ENCODE measurements at places on chromosomes 16 and 17.

DNA sequence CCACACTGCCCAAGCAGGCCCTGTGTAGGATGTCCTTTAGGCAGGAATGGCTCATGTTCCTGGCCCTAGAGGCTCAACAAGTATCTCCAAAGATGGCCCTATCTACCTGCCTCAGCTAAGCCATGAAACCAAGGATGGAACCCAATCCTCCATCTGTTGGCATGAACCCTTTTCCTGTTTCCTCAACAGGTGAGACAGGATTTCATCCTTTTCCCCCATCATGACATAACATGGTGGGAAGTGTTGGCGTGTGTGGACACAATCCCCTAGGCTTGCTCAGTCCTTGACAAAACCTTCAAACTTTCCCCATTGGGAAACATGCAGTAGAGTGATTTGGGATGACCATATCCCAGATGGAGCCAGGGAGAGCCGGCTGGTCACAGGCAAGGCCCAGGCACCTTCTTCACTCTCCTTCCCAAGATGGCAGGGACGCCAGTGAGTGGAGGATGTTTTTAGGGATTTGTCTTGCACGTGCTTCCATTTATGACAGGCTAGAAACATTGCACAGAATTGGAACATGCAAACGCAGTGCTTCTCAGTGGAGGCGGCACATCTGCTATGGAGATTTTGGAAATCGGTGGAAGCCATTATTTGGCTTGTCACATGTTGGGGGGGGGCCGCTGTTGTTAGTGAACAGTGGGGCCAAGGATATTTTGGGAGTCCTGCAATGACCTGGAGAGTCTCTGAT is 77.0 kb downstream of the MYH11 start:
- DNase-seq = no peak

GRCh38 chr17:63675607-63676546 is 24.0 kb downstream of the LIMD2 start:
- peak; percentile 25 for DNase-seq

GRCh38 chr17:11797803-11798202 is 199.5 kb downstream of the ZNF18 start:
- DNase-seq = no peak

- DNase-seq = no peak
Measured at GRCh38 chr16:79972053-79972704, 371.6 kb upstream of the MAF start.

- no peak for DNase-seq
Measured at GRCh38 chr17:38434178-38434665, 6.0 kb downstream of the ARHGAP23 start.

DNA sequence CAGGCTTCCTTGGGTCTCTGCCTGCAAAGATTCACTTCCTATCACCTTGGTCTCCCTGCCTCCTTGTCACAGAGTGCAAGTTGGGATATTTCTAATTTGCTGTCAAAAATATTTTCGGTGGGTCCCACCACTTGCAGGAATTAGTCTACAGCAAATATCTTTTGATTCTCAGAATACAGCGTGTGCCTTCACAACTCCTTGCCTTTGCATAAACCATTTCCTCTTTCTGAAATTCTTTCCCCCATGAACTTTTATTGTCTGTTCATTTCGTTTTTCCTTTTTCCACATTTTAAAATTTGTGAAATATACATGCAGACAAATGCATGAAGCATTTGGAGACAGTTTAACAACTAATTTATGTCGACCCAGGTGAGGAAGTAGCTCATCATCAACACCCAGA is 60.0 kb downstream of the HS3ST3B1 start:
- DNase-seq = no peak

- no peak for DNase-seq
Measured at GRCh38 chr16:26649381-26650045, 417.2 kb upstream of the C16orf82 start.

GRCh38 chr17:18246880-18247612 is 11.5 kb downstream of the FLII start:
- DNase-seq = no peak

DNA sequence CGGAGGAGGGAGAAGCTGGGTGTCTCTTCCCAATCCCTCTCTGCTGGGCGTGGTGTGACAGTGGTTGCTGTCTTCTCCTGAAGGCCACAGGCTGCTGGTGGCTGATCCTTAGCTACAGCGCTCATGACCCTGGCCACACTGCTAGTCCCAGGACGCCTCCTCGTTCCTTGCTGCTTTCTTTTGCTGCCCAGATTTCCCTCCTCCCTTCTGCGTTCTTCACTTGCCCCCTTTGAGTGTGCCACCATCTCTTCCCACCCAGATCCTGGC is 90.1 kb downstream of the MRC2 start:
- DNase-seq = no peak

Measured in NCI-H446 (cell line).